Stimulated activated naive CD8-positive, alpha-beta T cell treated with anti-CD3 and anti-CD28 coated beads, Interleukin-15, amount 100 ng/mL, for 72 hours (primary cell): ENCODE measurements at places on chromosomes 4 and X.

DNA sequence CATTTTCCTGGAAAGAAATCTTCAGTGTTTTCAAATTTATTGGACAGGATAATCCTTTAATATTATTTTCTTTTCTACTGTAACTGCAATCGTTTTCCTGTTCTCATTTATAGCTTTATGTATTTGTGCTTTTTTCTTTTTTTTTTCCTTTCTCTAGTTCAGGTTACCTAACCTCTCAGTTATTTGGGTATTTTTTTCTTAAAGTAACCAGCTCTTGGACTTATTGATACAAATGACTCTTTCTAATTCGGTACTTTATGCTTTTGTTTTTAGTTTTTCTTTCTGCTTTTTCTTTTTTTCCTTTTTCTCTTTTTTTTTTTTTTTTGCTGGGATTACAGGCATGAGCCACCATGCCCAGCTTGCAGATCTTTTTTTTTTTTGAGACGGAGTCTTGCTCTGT is 25.2 kb downstream of the WWC2 start:
- DNase-seq: no peak

GRCh38 chrX:153828723-153829548 is 1.4 kb downstream of the PDZD4 start:
- no peak for DNase-seq

GRCh38 chr4:144954230-144954629 is 143.8 kb downstream of the ANAPC10 start:
- no peak for DNase-seq

DNA sequence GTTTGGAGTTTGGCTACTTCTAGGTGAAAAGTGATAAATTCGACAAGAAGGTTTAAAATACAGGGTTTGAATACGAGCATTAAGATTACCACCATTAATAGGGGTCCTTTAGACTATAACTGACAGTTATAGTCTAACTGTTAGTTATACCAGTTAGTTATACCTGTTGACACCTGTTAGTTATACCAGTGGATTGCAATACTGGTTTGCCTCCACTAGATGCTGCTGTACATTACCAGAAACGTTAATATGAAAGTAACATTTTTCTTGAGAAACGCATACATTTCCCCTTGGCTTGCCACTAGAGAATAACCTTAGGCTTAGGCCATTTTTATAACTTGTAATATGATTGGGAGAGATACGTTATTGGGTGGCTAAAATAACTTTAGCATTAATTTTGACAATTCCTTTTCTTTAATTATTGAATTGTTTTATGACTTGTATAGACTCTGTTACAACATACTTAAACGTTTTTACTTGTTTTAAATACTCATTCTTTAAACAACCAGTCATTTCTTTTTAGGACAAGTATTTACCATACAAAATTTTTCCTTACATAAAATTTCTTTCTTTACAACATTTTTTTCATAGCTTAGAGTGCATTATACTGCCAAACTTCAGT is 911.2 kb downstream of the FSTL5 start:
- DNase-seq: no peak

DNA sequence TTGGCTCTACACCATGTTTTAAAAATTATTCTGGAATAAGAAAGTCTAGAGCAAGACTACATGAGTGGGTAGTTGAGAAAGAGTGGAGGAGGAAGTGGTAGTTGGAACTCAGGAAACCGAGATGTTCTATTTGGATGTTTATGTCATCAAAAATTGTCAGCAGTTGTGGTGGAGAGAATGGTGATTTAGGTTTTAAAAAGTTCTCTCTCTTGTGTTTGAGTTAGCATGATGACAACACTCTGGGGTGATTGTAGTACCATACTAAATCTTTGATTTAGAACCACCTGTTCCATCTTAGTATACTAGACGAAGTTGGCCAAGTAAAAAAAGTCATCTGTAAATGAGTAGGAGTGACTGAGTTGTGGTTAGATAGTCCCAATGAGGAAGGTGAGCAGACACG is 40.7 kb downstream of the KLHL2 start:
- DNase-seq: no peak

DNA sequence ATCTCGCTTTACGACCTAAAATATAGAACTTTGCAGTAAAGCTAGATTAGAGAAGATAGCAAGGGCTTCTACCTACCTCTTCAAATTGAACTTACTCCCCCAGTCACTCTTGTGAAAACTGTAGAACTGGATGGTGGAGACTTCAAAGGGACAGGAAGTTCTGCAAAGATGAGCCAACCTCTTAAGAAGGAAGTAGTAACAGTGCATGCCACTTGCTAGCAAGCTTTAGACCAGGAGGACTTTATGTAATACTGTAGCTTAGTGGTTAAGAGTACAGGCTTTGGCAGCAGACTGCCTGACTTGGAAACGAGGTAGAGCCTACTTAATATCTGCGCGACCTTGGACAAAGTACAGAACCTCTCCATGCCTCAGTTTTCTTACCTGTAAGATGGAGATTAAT is 27.5 kb upstream of the VBP1 start:
- no peak for DNase-seq

- DNase-seq: no peak
Measured at GRCh38 chr4:173235050-173235449, 66.4 kb downstream of the GALNT7 start.

GRCh38 chrX:10603612-10604011 is 16.8 kb downstream of the MID1 start:
- no peak for DNase-seq

GRCh38 chr4:73603271-73603710 is 16.9 kb downstream of the RASSF6 start:
- DNase-seq: no peak

DNA sequence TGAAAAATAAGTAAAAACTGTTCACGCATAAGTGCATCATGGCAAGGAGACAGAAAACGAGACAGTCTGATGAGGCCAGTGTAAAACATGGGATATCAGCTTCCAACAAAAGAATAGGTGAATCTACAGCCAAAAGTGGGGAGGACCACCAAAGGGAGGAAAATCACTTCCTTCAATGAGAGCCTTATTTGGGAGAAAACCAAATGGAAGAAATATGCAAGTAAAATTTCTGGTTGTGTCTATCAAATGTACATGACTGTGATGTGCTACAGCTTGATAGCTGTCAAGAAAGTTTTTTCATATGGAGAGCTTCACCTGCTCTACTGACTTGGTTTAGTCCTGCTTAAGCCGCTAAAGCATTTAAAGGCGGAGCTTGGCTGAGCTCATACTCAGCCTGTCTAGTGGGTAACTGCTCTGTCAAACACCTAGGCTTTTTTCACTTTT is 66.2 kb downstream of the MAGEA1 start:
- no peak for DNase-seq

DNA sequence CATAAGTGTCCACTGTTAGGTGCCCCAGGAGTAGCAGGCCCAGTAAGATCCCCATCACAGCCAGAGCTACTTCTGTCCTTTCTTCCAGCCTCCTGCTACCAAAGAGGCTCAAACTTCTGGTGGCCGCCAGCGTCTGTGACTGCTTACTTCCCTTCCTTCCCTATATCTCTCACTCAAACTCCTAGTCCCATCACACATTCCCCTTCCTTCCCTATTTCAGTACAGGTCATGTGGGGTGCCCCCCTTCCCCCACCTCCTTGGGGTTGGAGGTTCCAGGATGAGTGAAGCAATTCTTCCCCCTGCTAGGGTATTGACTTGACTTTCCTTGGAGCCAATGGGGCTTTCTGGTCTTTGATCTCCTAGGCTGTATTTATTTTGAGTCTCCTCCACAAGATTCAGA is at the start of gene VSIG4:
Gene VSIG4, minus strand, starts transcription at position 137 of the 400 bp plus-strand sequence. Its CDS starts 82 bp downstream, at position 55.
- DNase-seq: no peak

DNA sequence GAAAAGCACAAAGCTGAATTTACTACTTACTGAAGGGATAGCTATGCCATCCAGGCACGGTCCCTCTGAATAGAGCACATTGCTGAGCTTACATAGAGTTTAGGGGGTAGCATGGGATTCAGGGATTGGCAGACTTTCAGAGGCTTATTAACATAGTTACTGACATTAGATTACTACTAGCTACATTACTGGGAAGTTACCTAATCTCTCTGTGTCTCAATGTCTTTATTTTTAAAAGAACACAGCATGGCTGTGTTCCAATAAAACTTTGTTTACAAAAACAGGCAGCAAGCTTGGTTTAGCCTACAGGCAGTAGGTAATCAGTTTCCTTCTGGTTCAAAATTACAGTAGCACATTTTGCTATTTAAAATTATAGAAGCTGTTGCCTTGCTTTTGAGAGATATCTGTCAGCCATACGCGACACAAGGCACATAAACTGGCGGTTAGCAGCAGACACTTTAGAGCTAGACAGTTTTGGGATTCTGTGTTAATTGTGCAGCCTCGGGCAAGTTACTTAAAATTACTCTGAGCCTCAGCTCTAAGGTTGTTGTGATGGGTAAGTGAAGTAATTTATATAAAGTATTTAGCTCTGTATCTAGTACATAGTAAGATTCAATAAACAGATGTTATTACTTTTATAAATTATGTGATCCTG is 6.9 kb downstream of the KLHL8 start:
- DNase-seq: no peak

DNA sequence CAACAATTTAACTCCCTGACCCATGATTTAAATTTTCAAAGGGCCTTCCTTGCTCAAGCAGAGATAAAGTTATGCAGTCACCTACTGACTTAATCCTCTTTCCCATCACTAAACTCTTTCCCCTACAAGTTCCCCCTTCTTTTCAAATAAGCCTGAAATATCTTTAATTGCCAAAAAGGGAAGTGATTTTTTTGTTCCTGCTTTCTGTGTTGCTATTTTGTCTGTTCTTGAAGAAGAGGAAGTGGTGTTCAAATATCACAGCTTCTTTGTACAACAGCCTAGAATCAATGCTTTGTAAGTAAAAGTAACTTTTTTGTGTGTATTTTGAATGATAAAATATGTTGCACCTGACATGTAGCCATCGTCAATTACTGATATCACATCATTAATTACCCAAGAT is 595.9 kb downstream of the CENPC start:
- DNase-seq: no peak

- peak; percentile 30 for DNase-seq
Measured at GRCh38 chr4:42654631-42655268, 2.2 kb downstream of the ATP8A1 start.

- no peak for DNase-seq
Measured at GRCh38 chr4:6773616-6774540, 8.6 kb upstream of the KIAA0232 start.

DNA sequence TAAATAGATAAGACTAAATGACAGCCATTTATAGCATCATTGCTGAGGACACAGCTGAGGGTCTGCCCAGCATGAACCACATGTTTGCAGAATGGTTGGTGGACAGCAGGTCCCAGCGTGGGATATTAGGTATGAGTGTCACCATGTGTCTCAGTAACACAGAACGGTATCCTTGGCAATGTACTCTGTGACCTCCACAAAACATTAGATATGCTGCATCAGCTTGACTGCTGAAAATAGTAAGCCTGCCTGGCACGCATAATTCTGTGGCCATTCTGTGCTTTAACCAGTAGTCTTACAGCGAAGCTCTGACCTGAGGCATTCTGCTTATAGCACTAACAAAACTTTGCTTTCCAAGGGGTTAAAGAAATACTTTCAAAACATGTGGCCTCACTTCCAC is 32.0 kb downstream of the LIMCH1 start:
- DNase-seq: no peak

- no peak for DNase-seq
Measured at GRCh38 chrX:134258202-134258601, 21.2 kb downstream of the CCDC160 start.

GRCh38 chr4:184356366-184356765 is 118.0 kb downstream of the IRF2 start:
- DNase-seq: no peak

DNA sequence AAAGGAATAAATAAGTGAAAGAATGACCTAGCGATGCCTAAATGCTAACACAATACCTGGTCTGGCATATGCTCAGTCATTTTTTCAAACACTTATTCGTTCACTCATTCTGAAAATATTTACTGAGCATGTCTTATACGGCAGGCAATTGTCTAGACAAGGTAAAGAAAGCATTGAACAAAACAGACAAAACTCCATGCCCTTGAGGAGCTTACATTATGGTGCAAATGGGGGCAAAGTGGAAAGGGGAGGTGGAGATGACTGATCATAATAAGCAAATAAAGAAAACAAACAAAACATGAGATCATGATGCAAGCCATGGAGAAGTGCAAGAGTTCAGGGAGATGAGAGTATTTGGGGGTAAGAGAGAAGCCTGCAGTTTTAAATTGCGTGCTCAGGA is 334.6 kb upstream of the PPARGC1A start:
- no peak for DNase-seq

- no peak for DNase-seq
Measured at GRCh38 chrX:133653358-133653757, 238.1 kb upstream of the GPC4 start.

DNA sequence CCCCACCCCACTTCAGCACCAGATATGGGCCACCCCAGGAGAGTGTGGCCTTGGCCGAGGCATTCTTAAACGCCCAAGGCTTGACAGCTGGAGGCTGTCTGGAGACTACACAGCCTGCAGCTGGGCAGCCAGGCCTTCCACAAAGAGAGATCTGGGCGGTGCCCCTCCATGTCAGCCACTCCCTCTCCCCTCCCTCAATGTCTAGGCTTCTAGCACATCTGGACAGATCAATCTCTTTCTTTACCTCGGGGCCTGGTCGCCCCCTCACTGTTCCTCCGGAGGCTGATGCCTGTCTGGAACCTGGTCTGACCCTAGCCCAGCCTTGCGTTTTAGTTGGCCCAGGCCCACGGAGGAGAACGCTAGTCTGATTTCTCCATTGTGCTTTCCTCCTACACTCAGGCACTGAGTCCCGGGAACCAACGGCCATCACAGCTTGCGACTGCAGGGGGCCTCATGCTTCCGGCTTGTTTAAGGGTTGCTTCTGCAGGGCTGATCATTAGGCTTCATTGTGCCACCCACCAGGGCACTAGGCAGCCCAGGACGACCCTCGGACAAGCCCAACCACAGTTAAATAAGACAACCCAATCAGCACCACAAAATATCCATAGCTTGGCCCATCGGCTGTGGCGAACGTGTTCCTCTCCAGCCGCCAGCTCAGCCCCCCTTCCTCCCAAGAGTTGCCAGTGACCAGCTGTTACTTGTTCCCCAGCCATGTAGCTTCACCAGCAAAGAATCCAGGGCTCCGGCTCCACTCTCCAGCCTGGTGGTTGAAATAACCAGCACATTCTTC is 200.6 kb downstream of the BCOR start:
- DNase-seq: no peak

GRCh38 chrX:21683941-21684340 is 25.8 kb upstream of the KLHL34 start:
- no peak for DNase-seq
